ENCODE measurements at places on chromosomes 4 and X.

DNA sequence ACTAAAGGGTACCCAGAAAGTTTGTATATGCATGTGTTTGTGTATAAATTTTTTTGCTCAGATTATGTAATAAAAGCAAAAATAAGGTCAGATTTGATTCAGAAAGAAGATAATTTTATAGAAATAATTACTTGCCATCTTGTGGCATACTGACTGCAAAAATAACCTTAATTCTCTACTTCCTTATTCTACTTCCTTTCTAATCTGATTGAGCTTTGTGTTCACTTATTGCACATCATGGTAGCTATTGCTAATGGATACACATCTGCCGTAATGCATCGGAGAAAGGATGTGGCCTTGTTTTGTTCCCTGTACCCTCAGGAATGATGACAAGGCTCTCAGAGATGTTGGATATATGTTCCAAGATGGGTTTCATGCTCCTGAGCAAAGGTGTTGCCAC is 10.5 kb upstream of the GNPDA2 start:
- DNase-seq, result no peak

- DNase-seq, result no peak
Observed at GRCh38 chr4:11710453-11711093, 281.9 kb upstream of the HS3ST1 start.

DNA sequence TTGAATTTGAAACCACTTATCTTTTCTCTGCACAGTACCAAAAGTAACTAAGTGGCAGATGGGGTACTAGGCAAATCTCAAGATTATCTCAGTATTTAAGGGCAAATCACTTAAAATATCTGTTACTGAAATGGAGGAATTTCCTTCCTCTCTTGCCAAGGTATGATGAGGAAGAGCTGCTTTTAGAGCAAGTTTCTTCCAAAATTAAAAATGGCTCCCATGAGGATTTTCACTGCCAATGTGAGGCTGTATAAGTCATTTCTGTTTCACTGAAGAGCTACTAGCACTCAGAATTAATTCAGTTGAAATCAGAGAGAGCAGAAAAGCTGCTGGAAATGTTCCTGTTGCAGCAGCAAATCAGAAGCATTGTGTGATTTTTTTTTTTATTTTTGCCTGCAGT is 43.4 kb downstream of the GABRB1 start:
- DNase-seq, result no peak

- peak; percentile 8 for DNase-seq
Observed at GRCh38 chr4:89438102-89438831, 130.7 kb upstream of the GPRIN3 start.

DNA sequence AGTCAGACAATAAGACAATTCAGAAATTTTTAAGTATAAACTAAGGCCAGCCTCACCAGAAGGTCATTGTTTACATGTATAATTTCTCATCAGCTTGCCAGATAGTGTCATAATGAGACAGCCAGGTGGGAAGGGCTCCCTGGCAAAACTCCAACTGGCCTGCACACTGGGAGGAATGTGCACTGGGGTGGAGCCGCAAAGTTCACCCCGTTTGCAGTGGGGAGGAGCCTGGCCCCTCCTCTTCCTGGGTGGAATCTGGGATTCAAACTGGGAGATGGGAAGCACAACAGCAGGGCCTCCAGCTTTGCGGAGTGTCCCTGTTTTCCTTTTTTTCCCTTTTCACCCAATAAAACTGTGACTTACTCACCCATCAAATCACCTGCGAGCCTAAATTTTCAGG is 329.9 kb downstream of the SMARCA1 start:
- no peak for DNase-seq
